ENCODE measurements at places on chromosomes 1 and 21.

- no peak for DNase-seq
Observed at GRCh38 chr1:65150583-65151263, 2.7 kb downstream of the AK4 start.

DNA sequence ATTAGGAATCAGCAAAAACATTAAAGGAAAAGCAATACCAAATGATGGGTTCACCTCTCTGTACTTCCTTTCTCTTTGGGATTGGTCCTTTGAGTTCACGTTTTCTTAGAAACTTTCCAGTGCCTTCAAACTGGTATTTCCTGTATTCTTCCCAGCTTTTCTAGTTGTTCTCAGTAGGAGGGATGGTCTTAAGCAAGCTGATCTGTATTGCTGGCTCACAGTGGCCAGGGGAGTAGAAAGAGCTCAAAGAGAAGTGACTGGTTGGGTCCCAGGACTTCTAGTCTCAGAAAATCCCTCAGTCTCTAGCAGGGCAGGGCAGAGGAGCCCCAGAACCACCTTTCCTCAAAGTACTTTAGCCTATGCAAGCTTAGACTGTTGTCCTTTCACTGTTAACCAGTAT lies 10.1 kb upstream of the USP24 start:
- DNase-seq: no peak

DNA sequence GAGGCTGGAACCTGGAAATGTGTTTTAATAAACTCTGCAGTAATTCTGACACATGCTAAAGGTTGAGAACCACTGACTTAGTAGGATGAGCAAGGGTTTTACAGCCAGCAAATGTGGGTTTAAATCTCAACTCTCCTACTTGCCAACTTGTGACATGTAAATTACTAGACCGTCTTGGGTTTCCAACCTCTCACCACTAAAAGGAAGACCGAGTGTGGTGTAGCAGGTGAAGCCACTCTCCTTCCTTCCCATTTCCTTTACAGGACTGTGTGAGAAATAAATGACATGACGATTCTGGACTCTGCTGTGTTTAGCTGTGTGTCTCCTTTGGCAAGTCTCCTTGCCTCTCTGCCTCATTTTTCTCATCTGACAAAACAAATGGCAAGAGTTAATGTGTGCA lies 49.5 kb upstream of the DNAJC6 start:
- no peak for DNase-seq

DNA sequence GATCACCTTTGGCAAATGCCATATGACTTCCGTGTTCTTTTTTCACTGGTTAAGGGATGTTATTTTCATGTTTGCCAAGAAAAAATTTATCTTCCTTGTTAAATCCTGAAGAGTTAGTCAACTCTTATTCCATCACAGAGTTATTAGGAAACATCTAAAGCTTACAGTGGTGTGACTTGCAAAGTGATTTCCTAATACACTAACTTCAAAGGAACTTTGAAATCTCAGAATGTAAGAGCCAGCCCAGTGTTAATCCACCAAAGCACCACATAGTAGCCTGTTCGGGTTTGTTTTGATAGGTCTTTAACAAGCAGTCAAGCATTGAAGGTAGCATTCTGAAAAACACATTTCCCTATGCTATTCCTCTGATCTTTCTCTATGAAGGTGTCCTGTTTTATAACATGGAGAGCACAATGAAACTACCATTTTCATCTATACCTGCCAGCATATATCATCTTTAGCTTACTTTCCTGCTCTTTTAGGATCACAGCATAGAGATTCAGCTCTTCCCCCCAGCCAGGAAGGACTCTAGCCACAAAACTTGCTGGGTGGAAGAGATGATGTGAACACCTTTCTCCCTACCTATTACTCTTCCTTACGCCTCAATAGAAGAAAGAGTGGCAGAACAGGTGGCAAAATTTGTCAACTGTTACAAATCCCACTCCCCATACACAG lies 82.4 kb upstream of the MAGI3 start:
- DNase-seq: no peak

DNA sequence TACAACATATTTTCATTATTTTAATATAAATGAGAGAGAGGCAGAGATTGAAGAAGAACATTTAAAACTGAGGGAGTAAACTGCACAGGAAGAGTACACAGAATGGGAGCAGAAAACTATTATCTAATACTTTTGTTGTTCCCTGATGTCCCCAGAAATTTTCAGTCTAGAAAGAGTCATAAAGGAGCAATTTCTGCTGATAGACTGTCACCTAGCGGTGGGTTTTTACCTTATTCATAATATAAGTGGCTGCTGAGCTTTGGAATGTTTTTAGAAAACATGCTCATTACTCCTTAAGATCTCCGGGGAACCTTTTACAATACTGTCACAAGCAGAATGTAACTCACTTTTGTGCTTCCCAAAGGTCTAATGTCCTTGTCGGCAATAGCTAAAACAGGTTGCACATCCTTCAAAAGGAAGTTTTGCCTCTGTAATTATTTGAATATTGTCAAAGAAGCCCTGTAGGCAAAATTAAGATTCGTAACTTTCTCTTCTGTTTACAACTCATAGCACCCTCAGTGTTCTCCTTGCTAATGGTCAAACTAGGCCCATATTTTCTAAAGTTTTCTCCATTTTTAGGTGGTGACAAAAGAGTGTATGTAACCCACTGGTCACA lies 4.9 kb upstream of the NPL start:
- peak; percentile 29 for DNase-seq

DNA sequence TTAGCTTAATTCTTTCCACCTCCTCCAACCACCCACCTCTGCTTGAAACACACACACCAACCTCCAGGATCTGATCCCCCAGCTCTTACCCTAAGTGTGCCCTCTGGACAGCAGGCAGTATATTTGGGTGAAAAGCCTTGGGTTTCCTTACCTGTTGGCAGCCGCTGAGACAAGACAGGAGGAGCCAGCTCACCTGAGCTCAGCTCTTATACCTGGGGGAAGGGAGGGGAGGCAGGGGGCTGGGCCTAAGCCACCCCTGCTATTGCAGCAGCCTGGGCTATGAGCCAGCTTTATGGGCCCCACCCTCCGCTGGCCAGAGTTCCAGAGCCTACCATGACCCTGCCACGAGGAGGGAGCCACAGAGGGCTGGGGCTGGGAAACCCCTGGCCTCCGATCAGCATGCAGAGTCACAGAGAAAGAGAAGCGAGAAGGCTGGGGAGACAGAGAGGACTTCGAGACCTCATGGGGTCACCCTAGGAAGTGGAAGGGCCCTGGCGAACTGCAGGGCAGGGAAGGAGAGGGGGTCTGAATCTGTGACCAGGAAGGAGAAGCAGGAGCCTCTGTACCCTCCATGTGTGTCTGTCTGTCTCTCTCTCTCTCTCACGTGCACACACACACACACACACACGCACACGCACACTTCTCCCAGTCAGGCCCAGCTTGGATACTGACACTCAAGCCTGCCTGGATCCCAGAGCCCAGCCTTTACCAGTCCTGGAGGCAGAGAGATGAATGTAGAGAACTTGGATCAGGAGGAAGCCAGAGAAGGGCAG lies at the start of gene S100A14:
S100A14 (minus strand) TSS at position 182 of the 773 bp plus-strand sequence. CDS start 467 bp downstream, outside the sequence.
- DNase-seq: no peak

DNA sequence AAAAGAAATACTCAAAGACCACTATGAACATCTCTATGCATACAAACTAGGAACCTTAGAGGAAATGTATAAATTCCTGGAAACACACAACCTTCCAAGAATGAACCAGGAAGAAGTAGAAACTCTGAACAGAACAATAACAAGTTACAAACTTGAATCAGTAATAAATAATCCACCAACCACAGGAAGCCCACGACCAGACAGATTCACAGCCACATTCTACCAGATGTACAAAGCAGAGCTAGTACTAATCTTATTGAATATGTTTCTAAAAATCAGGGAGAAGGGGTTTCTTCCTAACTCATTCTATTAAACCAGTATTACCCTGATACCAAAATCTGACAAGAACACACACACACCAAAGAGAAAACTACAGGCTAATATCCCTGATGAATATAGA lies 263.8 kb downstream of the NCAM2 start:
- DNase-seq: no peak

- no peak for DNase-seq
Observed at GRCh38 chr1:37692834-37693175, 489 bp downstream of the CDCA8 start.

GRCh38 chr1:115982400-115982799 lies 6.1 kb downstream of the SLC22A15 start:
- no peak for DNase-seq

- DNase-seq: no peak
Observed at GRCh38 chr1:8754993-8755392, 62.4 kb downstream of the RERE start.

DNA sequence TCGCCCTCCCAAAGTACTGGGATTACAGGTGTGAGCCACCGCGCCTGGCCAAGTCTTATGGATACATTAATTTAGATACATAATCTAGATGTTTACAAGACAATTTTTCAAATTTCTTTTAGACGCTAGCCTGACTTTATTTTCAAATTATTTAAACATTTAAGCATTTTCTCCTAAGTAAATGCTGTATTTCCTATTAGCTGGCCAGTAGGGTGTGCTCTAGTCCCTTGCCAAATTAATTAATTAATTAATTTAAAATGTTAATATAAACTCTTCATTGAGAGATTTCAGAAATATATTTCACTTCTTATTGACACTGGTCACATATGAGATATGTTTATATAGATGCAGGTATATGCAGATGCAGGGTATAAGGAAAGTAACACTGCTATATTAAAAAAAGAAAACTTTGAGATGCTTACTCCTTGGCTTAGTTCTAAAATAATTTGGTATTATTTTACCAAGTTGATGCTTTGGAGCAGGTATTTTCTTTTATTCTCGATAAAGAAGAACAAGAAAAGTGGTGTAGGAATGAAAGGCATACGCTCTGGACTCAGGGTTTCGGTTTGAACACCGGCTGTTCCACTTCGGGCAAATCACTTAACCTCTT lies 5.2 kb upstream of the ERRFI1 start:
- peak; percentile 22 for DNase-seq
